ENCODE measurements at places on chromosomes 1 and 21.
A peak's percentile ranks its signal among the peaks of the same experiment; 100 is the strongest.

- no peak for DNase-seq
These were observed 98.1 kb downstream of the CLIC6 start for GRCh38 chr21:34766862-34767261.

GRCh38 chr1:4745560-4745959 lies 91.2 kb downstream of the AJAP1 start:
- DNase-seq, result no peak

DNA sequence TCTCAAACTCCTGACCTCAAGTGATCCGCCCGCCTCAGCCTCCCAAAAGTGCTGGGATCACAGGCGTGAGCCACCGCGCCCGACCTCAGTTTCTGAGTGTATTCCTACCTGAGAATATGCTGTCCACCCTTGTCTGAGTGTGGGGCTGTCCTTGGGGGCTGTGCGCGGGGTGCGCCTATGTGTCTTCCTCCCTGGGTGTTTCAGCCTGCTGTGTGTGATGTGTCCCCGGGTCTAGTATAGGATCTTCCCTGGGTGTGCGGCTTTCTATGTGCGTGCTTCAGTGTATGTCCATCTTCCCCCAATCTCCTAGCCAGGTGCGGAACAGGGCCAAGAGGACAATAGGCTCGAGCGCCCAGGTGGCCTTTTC lies 8.3 kb upstream of the ID3 start:
- no peak for DNase-seq

DNA sequence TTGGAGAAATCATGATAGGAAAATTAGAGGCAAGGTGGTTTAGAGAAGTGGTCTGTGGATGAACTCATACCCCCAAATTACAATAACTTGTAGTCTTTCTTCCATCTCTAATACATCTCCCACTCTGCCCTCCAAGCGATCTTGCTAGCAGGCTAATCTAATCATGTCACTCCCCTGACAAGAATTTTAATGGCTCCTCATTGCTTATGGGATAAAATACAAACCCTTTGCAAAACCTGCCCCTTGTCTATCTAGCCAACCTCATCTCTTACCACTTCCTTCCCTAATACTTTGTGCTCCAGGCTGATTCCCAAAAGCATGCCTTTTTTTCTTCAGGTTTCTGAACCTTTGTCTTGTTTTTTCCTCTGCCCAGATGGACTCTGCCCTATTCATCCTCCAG lies 71.3 kb upstream of the LRRN2 start:
- no peak for DNase-seq

GRCh38 chr1:236354330-236355147 lies 39.5 kb upstream of the EDARADD start:
- no peak for DNase-seq

DNA sequence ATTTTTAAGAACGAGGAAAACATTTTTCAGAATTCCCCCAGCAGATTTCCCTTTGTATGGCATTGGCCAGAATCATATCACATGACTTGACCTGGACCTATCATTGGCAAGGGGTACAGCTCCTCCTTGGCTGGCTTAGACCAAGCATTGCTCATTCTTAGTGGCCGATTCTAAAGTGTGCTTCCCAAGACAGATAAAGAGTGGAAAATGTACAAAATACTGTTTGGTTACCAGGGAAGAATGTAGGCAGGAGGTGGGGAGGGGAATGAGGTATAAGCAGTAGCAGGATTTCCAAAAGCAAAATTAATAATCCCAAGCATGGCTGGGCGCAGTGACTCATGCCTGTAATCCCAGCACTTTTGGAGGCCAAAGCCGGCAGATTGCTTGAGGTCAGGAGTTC lies 75.6 kb upstream of the KRTAP11-1 start:
- DNase-seq, result no peak

DNA sequence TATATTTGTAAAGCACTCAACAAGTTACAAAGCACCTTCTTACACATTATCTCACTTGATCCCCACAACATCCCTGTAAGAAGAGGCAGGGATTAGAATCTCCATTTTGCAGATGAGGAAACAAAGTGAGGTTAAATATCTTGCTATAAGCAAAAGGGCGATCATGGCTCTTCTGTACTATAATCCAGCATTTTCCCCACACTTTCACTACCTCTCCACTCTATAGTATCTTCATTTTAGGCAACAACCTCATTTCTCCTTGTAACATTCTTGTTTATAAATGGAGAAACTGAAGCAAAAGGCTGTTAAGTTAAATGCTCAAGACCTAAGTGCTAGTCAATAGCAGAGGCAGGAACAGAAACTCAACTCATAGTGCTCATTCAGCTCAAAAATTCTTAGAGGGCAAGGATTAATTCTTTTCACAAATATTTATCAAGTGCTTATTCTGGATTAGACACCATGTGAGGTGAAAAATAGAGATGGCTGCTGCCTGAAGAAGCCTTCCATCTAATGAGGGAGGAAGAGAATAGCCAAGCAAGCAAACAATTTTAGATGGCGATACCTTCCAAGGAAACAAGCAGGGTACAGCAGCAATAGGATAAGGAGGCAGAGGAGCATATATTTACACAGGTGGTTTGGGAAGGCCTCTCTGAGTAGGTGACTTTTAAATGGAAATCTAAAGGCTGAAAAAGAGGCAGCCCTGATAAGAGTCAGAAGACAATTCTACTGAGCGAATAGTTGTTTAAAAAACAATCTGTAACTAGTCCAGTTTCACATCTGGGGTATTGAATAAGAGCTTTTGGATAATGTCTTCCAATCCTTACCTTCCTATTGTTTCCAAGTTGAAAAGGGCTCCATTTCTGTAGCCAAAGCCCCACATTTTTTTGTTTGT lies 3.5 kb downstream of the ERRFI1 start:
- DNase-seq, result no peak

DNA sequence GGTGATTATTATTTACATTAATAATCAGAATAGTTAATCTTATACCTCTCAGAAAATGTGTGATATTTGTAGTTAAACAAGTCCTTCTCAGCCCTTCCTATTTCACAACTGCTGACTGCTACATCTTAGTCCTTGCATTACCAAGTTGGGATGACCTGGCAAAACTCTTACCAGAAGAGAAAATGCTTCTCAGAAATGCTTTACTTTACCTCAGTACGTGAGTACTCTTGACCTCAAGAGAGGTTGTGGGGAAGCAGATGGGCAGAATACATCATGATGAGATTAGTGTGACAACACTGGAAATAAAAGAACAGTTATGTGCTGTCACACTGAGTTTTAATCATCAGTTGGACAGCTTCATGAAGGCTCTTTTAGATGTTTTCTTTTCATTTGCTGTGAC lies 16.2 kb downstream of the CFAP126 start:
- DNase-seq, result no peak

DNA sequence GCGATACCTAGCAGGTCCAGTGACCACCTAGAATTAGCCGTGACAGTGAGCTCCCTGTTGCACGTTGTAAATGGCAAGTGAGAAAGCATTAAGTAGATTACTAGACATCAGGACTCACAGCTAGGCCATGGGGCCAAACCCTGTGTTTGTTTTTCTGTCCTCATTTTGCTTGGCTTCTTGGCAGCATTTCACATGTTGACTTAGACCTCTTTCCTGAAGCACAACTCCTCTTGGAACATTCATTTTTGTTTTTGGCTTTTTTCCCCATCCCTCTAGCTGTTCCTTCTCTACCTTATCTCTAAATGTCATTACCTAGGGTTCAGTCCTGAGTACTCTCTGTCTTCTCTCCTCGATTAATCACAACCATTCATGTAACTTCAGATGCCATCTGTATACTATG lies 16.9 kb upstream of the PTPN14 start:
- no peak for DNase-seq

DNA sequence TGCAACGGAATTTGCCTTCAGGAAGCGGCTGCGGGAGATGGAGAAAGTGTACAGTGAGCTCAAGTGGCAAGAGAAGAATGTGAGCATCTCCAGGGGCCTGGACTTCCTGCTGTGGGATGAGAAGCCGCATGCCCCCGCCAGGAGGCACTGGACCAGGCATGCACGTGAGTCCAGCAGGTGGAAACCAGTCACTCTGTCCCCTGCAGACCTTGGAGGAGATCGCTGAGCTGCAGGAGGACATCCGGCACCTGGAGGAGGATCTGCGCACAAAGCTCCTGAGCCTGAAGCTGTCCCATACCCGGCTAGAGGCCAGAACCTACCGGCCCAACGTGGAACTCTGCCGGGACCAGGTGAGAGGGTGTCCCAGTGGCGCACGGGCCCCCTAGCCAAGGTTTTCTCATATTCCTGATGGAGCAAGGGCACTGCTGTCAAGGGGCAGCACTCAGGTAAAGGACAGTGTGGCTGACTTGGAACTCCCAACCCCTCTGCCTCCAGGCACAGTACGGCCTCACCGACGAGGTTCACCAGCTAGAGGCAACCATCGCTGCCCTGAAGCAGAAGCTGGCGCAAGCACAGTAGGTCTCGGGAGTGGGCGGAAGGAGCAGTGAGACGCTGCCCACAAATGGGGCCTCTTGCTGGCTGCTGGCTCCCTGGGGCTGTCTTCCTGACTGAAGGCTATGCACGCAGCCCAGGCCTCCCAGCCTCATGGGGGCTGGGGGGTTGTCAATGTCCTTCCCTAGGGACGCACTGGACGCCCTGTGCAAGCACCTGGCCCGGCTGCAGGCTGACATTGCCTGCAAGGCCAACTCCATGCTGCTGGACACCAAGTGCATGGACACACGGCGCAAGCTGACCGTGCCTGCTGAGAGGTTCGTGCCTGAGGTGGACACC lies 1.2 kb upstream of the ADPRS start:
- DNase-seq, result no peak

GRCh38 chr1:25197982-25198662 lies 34.2 kb downstream of the SYF2 start:
- peak; percentile 25 for DNase-seq

GRCh38 chr1:64536836-64537490 lies 67.0 kb downstream of the CACHD1 start:
- no peak for DNase-seq

GRCh38 chr1:218466341-218467010 lies 121.3 kb downstream of the TGFB2 start:
- DNase-seq, result no peak

- DNase-seq, result no peak
These were observed 2.6 kb upstream of the GNG5 start for GRCh38 chr1:84509029-84509428.
